ENCODE measurements at places on chromosomes 12 and 14.

- DNase-seq: no peak
These were observed 769 bp upstream of the ZNF740 start for GRCh38 chr12:53179687-53180219.

- no peak for DNase-seq
These were observed 6.5 kb upstream of the OTX2 start for GRCh38 chr14:56816574-56817391.

DNA sequence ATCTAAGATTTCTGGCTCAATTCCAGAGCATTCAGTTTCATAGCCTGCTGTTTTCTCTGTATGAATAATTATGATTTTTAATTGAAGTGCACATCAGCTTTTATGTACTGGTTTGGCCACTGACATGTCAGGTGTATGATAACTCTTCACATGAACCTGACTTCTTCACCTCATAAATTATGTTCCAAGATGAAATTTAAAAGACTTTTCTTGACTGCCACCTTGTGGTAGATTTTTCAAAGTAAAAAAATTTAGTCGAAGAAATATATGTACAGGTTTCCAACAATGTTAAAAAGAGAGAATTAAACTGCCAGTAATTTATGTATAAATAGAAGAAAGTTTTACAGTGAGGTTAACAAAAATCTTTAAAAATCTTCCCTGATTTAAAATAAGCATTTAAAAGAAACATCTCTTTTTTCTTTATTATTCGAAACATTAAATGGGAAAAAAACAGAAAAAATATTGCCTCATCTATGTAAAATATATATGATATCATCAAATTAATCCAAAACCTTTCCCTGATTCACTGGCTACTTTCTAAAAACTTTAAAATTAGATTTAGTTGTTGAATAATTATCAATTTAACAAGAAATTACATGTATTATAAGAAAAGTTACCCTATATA is 124.9 kb upstream of the ATXN7L3B start:
- DNase-seq: no peak

GRCh38 chr14:73725116-73726024 is 11.2 kb upstream of the PNMA1 start:
- DNase-seq: peak; percentile 82

DNA sequence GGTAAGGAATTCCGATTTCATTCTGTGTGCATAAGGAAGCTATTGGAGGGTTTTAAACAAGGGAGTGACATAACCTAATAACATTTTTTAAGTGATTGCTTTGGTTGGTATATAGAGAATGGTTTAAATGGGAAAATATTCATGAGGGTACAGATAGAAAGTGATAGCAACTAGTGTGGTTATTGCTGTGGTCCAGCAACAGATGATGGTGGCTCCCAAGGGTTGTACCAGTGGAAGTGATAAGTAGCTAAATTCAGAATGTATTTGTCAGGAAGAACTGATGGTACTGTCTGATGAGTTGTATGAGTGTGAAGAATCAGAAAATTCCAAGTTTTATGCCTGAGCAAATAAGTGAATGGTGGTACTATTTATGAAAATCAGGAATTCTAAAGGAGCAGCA is 2.6 kb upstream of the CNOT2 start:
- DNase-seq: no peak

Measured in hematopoietic multipotent progenitor cell treated with erythropoietin and hydrocortisone succinate and interleukin-3 and kit ligand, for 17 days (in vitro differentiated cells).